Stomach (tissue), 19 donors: ENCODE measurements at places on chromosomes 12 and 14. TPM values are rescaled to one million over a fixed set of nuclear protein-coding genes. Genes with fewer than 3 reads are reported as not detected.
A peak's percentile ranks its signal among the peaks of the same experiment; 100 is the strongest.

DNA sequence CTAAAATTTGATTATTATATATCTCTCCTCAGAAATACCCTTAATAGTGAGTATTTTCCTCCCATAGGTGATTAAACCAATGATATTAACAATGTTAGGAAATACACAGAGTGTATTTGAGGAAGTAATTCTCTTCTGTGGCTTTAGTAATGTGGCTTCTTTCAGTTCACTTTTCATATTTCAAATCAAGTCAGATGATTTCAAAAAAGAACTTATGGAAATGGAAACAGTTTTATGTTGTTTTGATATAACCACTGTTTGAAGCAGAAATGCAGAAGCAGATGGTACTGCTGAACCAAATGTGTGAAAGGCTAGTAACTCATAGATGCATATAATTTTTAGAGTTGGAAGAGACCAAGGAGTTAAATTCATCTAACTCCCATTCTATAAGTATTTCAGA lies 1.9 kb upstream of the GPR33 start:
- no peaks in the 10 kb centered on the region for H3K27me3 ChIP-seq
- no peaks in the 10 kb centered on the region for H3K4me1 ChIP-seq
- no peak overlapping the region for H3K27ac ChIP-seq
- DNase-seq: no peak

GRCh38 chr12:6612247-6612646 lies 5.1 kb upstream of the CHD4 start:
- no peaks in the 10 kb centered on the region for H3K36me3 ChIP-seq
- H3K27me3 ChIP-seq: no peaks in the 10 kb centered on the region
- peaks cover 40% of the 10 kb centered on the region for H3K4me1 ChIP-seq
- no peak overlapping the region for H3K4me3 ChIP-seq
- DNase-seq: peak; percentile 44
- H3K27ac ChIP-seq: peak overlapping the region; percentile 91

DNA sequence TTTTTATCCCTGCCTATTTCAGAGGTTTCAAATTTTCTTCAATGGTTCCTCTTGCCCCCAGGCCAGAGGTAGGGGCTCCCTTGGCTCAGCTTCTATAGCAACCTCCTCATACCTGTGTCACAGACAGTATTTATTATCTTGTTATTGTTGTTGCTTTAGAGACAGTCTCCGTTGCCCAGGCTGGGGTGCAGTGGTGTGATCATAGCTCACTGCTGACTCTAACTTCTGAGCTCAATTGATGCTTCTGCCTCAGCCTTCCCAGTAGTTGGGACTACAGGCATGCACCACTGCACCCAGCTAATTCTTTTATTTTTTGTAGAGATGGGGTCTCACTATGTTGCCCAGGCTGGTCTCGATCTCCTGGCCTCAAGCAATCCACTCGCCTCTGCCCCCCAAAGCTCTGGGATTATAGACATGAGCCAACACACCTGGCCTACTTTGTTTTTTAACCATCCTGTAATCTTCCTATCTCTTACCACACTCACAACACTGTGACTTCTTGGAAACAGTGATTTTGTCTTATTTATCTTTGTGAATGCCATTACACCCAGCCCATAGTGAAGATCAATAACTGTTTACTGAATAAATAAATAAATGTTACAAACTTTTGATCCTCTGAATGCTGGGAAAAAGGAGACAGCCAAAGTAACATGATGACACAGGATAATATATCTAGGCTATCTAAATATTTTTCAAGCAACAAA lies 95.9 kb downstream of the PHLDA1 start:
- no peaks in the 10 kb centered on the region for H3K4me1 ChIP-seq
- H3K27ac ChIP-seq: no peak overlapping the region
- no peaks in the 10 kb centered on the region for H3K27me3 ChIP-seq
- DNase-seq: no peak
- H3K36me3 ChIP-seq: no peaks in the 10 kb centered on the region
- no peak overlapping the region for H3K4me3 ChIP-seq

DNA sequence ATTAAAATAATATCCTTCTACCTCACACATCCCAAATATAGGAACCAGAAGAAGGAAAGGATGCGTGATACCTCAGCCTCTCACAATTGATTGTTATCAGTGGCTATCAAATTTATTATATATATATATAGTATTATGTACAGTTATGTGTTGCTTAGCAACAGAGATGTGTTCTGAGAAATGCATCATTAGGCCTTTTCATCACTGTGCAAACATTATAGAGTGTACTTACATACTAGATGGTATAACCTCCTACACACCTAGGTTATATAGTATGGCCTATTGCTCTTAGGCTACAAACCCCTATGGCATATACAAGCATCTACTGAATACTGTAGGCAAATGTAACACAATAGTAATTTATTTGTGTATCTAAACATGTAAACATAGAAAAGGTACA lies 34.0 kb downstream of the PYM1 start:
- H3K27ac ChIP-seq: no peak overlapping the region
- DNase-seq: no peak
- no peak overlapping the region for H3K4me3 ChIP-seq
- H3K27me3 ChIP-seq: no peaks in the 10 kb centered on the region
- no peaks in the 10 kb centered on the region for H3K4me1 ChIP-seq
- no peaks in the 10 kb centered on the region for H3K36me3 ChIP-seq

- peak; percentile 76 for DNase-seq
- H3K36me3 ChIP-seq: no peaks in the 10 kb centered on the region
- H3K4me1 ChIP-seq: no peaks in the 10 kb centered on the region
- no peak overlapping the region for H3K27ac ChIP-seq
- H3K27me3 ChIP-seq: no peaks in the 10 kb centered on the region
- no peak overlapping the region for H3K4me3 ChIP-seq
These were observed 21.0 kb upstream of the PSMC1 start for GRCh38 chr14:90235179-90235976.

DNA sequence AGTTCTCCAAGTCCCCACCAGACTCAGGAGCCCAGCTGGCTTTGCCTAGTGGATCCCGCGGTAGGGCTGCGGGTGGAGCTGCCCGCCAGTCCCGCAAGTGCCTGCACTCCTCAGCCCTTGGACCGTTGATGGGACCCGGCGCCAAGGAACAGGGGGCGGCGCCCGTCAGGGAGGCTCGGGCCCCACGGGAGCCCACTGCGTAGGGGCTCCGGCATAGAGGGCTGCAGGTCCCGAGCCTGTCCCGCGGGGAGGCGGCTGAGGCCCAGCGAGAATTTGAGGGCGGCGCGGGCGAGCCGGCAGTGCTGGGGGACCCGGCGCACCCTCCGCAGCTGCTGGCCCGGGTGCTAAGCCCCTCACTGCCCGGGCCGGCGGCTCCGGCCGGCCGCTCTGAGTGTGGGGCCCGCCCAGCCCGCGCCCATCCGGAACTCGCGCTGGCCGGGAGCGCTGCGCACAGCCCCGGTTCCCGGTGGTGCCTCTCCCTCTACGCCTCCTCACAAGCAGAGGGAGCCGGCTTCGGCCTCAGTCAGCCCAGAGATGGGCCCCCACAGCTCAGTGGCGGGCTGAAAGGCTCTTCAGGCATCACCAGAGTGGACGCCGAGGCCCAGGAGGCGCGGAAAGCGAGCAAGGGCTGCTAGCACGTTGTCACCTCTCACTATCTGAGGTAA lies 452.4 kb upstream of the LRFN5 start:
- H3K36me3 ChIP-seq: no peaks in the 10 kb centered on the region
- DNase-seq: no peak
- H3K4me3 ChIP-seq: no peak overlapping the region
- H3K4me1 ChIP-seq: no peaks in the 10 kb centered on the region

DNA sequence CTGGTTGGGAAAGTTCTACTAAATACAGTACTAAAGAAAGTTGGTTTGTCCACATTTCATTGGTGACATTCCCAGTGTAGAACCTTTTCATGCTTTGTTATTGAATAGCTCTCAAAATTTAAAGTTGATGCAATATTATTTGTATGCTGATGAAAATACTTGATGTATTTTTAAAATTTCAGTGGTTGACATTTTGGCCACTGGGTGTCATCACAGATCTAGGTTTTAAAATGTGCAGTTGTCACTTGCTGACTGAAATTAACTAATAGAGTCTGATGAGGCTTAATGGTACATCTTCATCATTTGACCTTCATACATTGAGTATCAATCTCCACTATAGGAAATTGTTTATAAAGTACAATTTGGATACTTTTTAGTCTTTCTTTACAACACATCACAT lies 37.1 kb downstream of the CMAS start:
- no peak overlapping the region for H3K4me3 ChIP-seq
- no peak overlapping the region for H3K27ac ChIP-seq
- no peaks in the 10 kb centered on the region for H3K27me3 ChIP-seq
- H3K4me1 ChIP-seq: peaks cover 9% of the 10 kb centered on the region
- DNase-seq: peak; percentile 60

DNA sequence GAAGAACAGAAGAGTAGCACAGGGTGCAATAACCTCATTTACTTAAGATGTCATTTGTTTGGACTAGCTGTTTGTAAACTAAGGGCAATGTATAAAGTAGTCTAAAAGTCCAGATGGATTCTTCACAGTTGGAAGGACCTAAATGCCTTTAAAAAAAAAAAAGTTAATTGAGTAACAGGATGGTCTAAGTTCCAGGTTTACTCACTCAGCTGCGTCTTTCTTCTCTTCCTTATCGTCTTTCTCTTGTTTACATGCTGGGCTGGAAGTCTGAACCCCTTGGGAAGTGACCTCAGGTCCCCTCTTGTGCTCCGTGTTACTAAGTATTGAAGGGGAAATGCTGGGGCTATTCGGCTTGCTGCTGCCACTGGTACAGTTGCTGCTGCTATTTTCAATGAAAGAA lies 82.5 kb downstream of the SH2B3 start:
- no peak overlapping the region for H3K27ac ChIP-seq
- H3K4me3 ChIP-seq: no peak overlapping the region

- H3K27ac ChIP-seq: no peak overlapping the region
- H3K27me3 ChIP-seq: no peaks in the 10 kb centered on the region
These were observed 448.6 kb downstream of the RAD51B start for GRCh38 chr14:68268197-68268596.

DNA sequence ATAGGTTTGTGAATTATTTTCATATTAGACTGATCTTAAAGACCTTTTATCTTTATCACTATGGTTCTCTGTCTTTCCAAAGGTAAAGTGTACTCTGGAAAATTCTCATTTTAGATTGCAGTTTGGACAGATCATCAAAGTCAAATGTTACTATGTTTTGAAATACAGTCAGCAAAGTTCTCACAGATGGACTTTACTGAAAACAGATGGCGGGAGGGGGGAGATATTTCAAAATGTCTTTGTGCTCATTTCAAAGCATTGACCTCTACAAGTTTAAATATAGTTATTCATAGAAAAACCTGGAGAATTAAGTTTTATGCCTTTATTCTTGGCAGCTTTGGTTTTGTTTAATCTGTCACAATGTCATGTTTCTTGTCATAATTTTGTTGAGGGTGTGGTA lies 51.8 kb upstream of the LRTM2 start:
- no peak overlapping the region for H3K4me3 ChIP-seq
- H3K36me3 ChIP-seq: no peaks in the 10 kb centered on the region
- peaks cover 8% of the 10 kb centered on the region for H3K4me1 ChIP-seq
- DNase-seq: no peak
- H3K27me3 ChIP-seq: no peaks in the 10 kb centered on the region

DNA sequence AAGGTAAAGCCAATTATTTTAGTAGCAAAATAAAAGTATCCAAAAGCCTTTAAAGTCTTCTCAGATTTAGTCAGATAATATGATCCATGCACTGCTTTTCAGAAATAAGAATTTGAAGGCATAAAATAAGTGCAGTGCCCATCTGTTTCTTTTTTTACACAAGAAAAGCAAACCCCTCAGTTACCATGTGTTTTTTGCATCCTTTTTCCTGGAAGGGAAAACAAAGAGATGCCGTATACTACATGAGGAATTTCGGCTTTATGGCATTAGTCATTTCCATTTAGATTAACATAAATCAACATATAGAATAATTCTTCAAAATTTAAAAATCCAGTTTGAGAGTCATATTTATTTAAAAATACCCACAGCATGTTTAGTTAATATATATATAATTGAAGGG lies 70.0 kb upstream of the GNPNAT1 start:
- no peaks in the 10 kb centered on the region for H3K27me3 ChIP-seq
- H3K4me3 ChIP-seq: no peak overlapping the region
- no peaks in the 10 kb centered on the region for H3K4me1 ChIP-seq
- no peak overlapping the region for H3K27ac ChIP-seq
- peaks cover 27% of the 10 kb centered on the region for H3K36me3 ChIP-seq

DNA sequence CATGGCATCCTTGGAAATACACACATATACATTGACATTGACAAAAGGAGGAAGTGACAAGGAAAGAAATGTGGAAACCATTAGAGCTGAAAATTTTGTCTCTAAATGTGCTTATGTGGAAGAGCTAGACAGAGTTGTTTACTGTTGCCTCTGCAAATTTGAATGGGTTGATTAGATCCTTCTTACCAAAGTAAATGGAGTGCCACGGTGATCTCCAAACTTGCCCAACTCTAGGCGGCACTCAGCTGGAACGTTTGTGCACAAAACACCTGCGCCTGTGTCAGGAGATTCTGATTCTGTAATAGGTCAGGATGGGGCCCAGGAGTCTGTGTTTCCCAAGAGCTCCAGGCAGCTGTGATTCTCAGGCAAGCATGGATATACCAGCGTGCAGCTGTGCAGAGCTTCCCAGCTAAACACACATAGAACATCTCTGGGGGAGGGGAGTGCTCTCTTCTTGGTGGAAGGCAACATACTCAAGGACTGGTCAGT lies 77.8 kb upstream of the BDKRB2 start:
- H3K27ac ChIP-seq: no peak overlapping the region
- peaks cover 15% of the 10 kb centered on the region for H3K4me1 ChIP-seq
- H3K4me3 ChIP-seq: no peak overlapping the region
- no peak for DNase-seq
- no peaks in the 10 kb centered on the region for H3K27me3 ChIP-seq

DNA sequence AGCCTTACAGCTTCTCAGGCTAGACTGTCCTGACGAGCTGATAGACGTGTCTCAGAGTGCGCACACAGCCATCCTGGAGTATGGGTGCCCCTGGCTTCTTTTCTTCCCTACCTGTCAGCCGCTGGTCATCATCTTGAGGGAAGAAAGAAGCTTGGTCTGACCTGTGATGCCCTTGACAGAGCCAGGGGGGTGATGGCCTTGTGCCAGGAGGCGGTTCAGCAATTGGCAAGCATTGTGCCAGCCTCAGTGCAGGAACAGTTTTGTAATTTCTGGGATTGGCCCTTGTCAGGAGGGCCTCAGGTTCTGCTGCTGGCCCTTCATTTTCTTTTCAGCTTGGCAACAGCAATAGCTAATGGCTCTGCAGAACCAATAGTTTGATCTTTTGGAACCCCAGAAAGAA lies 80.1 kb downstream of the ADCK1 start:
- DNase-seq: no peak
- no peak overlapping the region for H3K4me3 ChIP-seq
- peaks cover 23% of the 10 kb centered on the region for H3K4me1 ChIP-seq
- no peaks in the 10 kb centered on the region for H3K36me3 ChIP-seq
- H3K27ac ChIP-seq: no peak overlapping the region
- H3K27me3 ChIP-seq: no peaks in the 10 kb centered on the region

Gene ARMH4
- total RNA-seq: 14.3 TPM

Gene ITGA7
- total RNA-seq: 188 TPM

Gene RASSF9
- under 0.01 TPM for total RNA-seq

Gene LRRIQ1
- total RNA-seq: not detected

Gene DDN
- total RNA-seq: 0.18 TPM

Gene IQSEC3
- not detected for total RNA-seq

Gene TMEM253
- 0.43 TPM for total RNA-seq

Gene TAS2R46
- total RNA-seq: not detected

Gene MRPL52
- 25.2 TPM for total RNA-seq

Gene CCDC196
- not detected for total RNA-seq

Gene KRT7
- total RNA-seq: 47.0 TPM

Gene SLC11A2
- 29.0 TPM for total RNA-seq

Gene DCD
- total RNA-seq: not detected
